Epithelial cell of umbilical artery (primary cell): ENCODE measurements at places on chromosomes 2 and 18. TPM values are rescaled to one million over a fixed set of nuclear protein-coding genes. Genes with fewer than 3 reads are reported as not detected.

Gene PLGLB1
- total RNA-seq = 0.15 TPM in 1 of 2 replicates, not detected in the other

Gene PLCL1
- 10.7 and 11.7 TPM in 2 replicates for total RNA-seq

Gene CXCR1
- not detected in 2 replicates for total RNA-seq

Gene CYP27A1
- 17.2 and 18.2 TPM in 2 replicates for total RNA-seq

Gene ALK
- total RNA-seq = not detected in 2 replicates

Gene SCG2
- 0.15 TPM in 1 of 2 replicates, not detected in the other for total RNA-seq

Gene MZT2A
- 75.5 and 110 TPM in 2 replicates for total RNA-seq

Gene VPS4B
- total RNA-seq = 42.2 and 61.7 TPM in 2 replicates

Gene C1GALT1C1L
- 0.97 TPM in 1 of 2 replicates, not detected in the other for total RNA-seq

Gene SCN2A
- total RNA-seq = 0.46 TPM in 1 of 2 replicates, not detected in the other

Gene TTN
- 1.1 and 1.3 TPM in 2 replicates for total RNA-seq

Gene ANKRD30BL
- not detected in 2 replicates for total RNA-seq

Gene MRPL33
- 120 and 149 TPM in 2 replicates for total RNA-seq

Gene PLEKHH2
- total RNA-seq = 0.15 and 0.32 TPM in 2 replicates

Gene LRRTM1
- not detected in 2 replicates for total RNA-seq

Gene NUP35
- 20.5 and 23.3 TPM in 2 replicates for total RNA-seq

Gene RAPH1
- 14.6 and 17.8 TPM in 2 replicates for total RNA-seq

Gene ABCG5
- total RNA-seq = not detected in 2 replicates

Gene TRIB2
- total RNA-seq = 8.2 and 12.7 TPM in 2 replicates

Gene PRKRA
- 28.0 and 35.7 TPM in 2 replicates for total RNA-seq

Gene LYG2
- not detected in 2 replicates for total RNA-seq

Gene SIX2
- total RNA-seq = 0.32 and 0.91 TPM in 2 replicates

Gene EPB41L3
- total RNA-seq = 159 and 169 TPM in 2 replicates

Gene TFCP2L1
- under 0.01 TPM in 1 of 2 replicates, not detected in the other for total RNA-seq

Gene BBS5
- 2.9 and 5.0 TPM in 2 replicates for total RNA-seq

Gene ESPNL
- not detected in 2 replicates for total RNA-seq

Gene PLA2R1
- total RNA-seq = 14.4 and 16.2 TPM in 2 replicates

Gene CCNYL1
- total RNA-seq = 27.0 and 30.9 TPM in 2 replicates

Gene MPHOSPH10
- 28.6 and 34.2 TPM in 2 replicates for total RNA-seq

Gene DNMT3A
- 28.6 and 38.6 TPM in 2 replicates for total RNA-seq

Gene TMEM247
- total RNA-seq = not detected in 2 replicates

Gene FOXI3
- total RNA-seq = not detected in 2 replicates

Gene VWC2L
- not detected in 2 replicates for total RNA-seq

Gene RGPD3
- total RNA-seq = 0.30 and 0.32 TPM in 2 replicates

Gene NDC80
- total RNA-seq = 29.6 and 36.6 TPM in 2 replicates

Gene GEN1
- 11.4 and 36.0 TPM in 2 replicates for total RNA-seq

Gene CCDC178
- 0.65 and 1.2 TPM in 2 replicates for total RNA-seq

Gene DLX1
- total RNA-seq = 0.32 TPM in 1 of 2 replicates, not detected in the other

Gene SLC66A3
- 14.7 and 31.2 TPM in 2 replicates for total RNA-seq

Gene CCDC148
- total RNA-seq = under 0.01 TPM in 1 of 2 replicates, not detected in the other

Gene GAREM2
- 0.61 and 0.65 TPM in 2 replicates for total RNA-seq

Gene ASB18
- not detected in 2 replicates for total RNA-seq

Gene LINC00305
- total RNA-seq = not detected in 2 replicates

Gene MAP4K4
- total RNA-seq = 396 and 452 TPM in 2 replicates

Gene PLGLB2
- 0.32 and 3.0 TPM in 2 replicates for total RNA-seq

Gene OSR1
- under 0.01 TPM in 1 of 2 replicates, not detected in the other for total RNA-seq

Gene SLC9A4
- not detected in 2 replicates for total RNA-seq

Gene AP1S3
- total RNA-seq = 1.3 and 4.1 TPM in 2 replicates

Gene WDSUB1
- 4.9 and 6.1 TPM in 2 replicates for total RNA-seq

Gene AGXT
- total RNA-seq = not detected in 2 replicates

Gene B3GNT7
- under 0.01 and 0.15 TPM in 2 replicates for total RNA-seq

Gene NXPH2
- total RNA-seq = 0.32 TPM in 1 of 2 replicates, not detected in the other
